ENCODE measurements at places on chromosomes 12 and 14.

DNA sequence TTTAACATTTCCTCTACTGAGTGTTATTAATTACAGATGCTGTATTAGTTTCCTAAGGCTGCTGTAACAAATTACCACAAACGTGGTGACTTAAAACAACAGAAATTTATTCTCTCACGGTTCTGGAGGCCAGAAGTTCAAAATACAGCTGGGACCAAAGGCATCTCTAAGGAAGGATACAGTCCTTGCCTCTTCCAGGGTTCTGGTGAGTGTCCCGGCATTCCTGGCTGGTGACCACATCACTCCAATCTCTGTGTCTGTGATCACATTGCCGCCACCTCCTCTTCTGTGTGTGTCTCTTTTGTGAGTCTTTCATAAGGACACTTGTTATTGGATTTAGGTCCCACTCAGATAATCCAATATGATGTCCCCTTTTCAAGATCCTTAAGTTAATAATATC lies 85.1 kb upstream of the CCDC198 start:
- H3K27ac ChIP-seq: no peak overlapping the region
- H3K4me1 ChIP-seq: no peaks in the 10 kb centered on the region
- no peak overlapping the region for H3K4me3 ChIP-seq
- H3K27me3 ChIP-seq: no peaks in the 10 kb centered on the region
- DNase-seq: no peak

DNA sequence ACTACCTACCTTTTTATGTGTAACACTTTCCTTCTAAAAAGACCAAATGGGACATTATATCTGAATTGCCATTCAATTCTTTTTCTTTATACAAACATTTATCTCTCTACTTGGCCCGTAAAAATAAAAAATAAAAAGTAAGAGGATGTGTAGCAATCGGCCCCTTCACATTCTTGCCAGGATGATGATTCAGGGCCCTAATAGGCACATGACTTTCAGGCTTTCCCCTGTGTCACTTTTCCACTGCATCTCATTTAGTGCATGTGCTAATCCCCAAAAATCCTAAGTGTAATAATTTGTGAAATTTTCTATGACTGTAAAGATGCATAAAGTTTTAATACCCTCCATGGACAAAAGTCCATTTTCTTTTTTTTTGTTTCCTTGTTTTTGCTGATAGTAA lies 23.0 kb upstream of the ATP2B1 start:
- no peak for DNase-seq
- no peak overlapping the region for H3K4me3 ChIP-seq
- peaks cover 2% of the 10 kb centered on the region for H3K36me3 ChIP-seq

- no peaks in the 10 kb centered on the region for H3K27me3 ChIP-seq
- H3K36me3 ChIP-seq: no peaks in the 10 kb centered on the region
- peaks cover 42% of the 10 kb centered on the region for H3K4me1 ChIP-seq
- peak overlapping the region; percentile 62 for H3K4me3 ChIP-seq
These were observed 113.8 kb downstream of the EGLN3 start for GRCh38 chr14:33836900-33837577.

GRCh38 chr12:127729381-127729780 lies 537.6 kb upstream of the TMEM132C start:
- no peak for DNase-seq
- H3K27ac ChIP-seq: no peak overlapping the region
- no peaks in the 10 kb centered on the region for H3K27me3 ChIP-seq
- H3K36me3 ChIP-seq: no peaks in the 10 kb centered on the region
- no peak overlapping the region for H3K4me3 ChIP-seq

DNA sequence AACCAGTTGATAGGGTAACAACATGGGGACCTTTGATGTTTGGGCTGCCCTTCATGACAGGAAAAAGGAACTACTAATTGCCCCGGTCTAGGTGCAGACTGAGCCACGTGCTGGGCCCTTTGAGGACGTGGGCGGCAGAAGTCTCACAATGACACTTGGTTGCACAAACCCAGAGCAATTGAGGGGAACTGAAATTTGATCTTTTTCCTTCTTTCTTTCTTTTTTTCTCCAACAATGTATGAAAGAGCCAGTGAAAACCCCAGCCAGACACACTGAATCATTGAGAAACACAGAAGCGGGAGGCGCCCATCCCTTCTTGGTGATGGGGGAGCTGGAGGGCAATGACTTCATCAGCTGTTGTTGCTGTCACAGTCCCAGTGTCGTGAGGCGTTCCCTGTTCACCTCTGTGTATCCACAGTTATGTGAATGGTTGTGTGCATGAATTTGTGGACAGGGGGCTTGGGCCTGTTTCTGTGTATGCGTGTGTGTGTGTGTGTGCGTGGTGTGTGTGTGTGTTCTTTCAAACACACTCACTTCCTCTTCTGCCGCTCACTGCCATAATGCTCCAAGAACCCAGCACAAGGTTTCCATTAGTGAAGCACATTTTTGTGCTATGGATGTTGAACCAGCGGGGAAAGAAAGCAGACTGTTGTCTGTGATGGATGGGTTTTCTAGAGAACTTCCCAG lies 137.5 kb upstream of the CCND2 start:
- H3K4me1 ChIP-seq: peaks cover 46% of the 10 kb centered on the region
- peaks cover 3% of the 10 kb centered on the region for H3K36me3 ChIP-seq
- peak overlapping the region; percentile 5 for H3K4me3 ChIP-seq
- peak overlapping the region; percentile 91 for H3K27ac ChIP-seq

DNA sequence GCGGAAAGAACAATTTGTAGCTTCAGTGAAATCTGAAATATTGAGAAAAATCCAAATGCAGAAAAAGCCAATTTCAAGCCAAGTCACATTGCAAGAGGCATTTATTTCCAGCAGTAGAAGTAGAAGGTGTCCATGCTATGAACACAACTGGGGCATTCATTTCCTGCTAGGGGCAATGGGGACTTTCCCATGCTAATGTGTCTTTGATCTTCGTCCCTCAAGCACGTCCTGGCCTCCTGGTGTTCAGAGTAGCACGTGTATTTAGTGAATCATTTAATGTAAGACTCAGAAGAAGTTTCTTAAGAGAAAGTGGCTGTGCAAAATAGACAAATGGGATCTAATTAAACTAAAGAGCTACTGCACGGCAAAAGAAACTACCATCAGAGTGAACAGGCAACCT lies 267.9 kb downstream of the TMEM132C start:
- H3K27ac ChIP-seq: no peak overlapping the region
- H3K27me3 ChIP-seq: no peaks in the 10 kb centered on the region
- H3K36me3 ChIP-seq: no peaks in the 10 kb centered on the region
- DNase-seq: no peak
- no peaks in the 10 kb centered on the region for H3K4me1 ChIP-seq
- no peak overlapping the region for H3K4me3 ChIP-seq

GRCh38 chr12:105445649-105446048 lies 115.2 kb downstream of the C12orf75 start:
- DNase-seq: no peak
- H3K27me3 ChIP-seq: peaks cover 19% of the 10 kb centered on the region
- no peaks in the 10 kb centered on the region for H3K36me3 ChIP-seq
- H3K27ac ChIP-seq: no peak overlapping the region
- no peaks in the 10 kb centered on the region for H3K4me1 ChIP-seq

GRCh38 chr14:30935445-30935844 lies 61.1 kb downstream of the COCH start:
- no peak overlapping the region for H3K27ac ChIP-seq
- H3K4me3 ChIP-seq: no peak overlapping the region
- H3K27me3 ChIP-seq: no peaks in the 10 kb centered on the region
- H3K4me1 ChIP-seq: no peaks in the 10 kb centered on the region
- peaks cover 22% of the 10 kb centered on the region for H3K36me3 ChIP-seq

GRCh38 chr12:104460041-104460719 lies 3.4 kb downstream of the CHST11 start:
- H3K36me3 ChIP-seq: peaks cover 18% of the 10 kb centered on the region
- no peak for DNase-seq
- peak overlapping the region; percentile 97 for H3K27ac ChIP-seq
- peaks cover 61% of the 10 kb centered on the region for H3K4me1 ChIP-seq

DNA sequence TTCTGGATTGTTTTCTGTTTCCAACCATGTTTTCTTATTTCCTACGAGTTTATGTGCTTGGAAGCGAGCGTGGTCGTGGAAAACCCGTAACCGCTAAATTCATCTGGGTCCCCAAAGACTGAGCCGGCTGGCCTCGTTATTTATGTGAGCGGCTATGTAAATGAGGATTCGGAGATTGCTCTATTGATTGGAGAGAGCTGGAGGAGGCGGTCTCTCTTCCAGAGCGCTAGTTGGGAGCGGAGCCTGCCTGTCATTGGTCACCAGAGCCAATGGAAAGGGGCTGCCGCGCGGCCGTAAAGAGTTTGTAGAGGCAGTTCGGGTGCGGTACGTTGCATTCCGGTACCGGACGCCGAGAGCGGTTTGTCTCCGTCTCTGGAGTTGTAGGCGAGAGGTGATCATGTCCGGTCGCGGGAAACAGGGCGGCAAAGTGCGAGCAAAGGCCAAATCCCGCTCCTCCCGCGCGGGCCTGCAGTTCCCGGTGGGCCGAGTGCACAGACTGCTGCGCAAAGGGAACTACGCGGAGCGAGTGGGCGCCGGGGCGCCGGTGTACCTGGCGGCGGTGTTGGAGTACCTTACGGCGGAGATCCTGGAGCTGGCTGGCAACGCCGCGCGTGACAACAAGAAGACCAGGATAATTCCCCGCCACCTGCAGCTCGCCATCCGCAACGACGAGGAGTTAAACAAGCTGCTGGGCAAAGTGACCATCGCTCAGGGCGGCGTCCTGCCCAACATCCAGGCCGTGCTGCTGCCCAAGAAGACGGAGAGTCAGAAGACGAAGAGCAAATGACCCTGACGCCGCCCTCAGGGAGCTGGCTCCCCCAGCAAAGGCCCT lies 29.0 kb downstream of the WBP11 start:
- H3K27me3 ChIP-seq: no peaks in the 10 kb centered on the region
- peak; percentile 98 for DNase-seq
- peak overlapping the region; percentile 100 for H3K4me3 ChIP-seq
- peak overlapping the region; percentile 100 for H3K27ac ChIP-seq

GRCh38 chr14:49768301-49769121 lies 558 bp downstream of the KLHDC2 start:
- peaks cover 7% of the 10 kb centered on the region for H3K36me3 ChIP-seq
- peaks cover 31% of the 10 kb centered on the region for H3K4me1 ChIP-seq
- DNase-seq: peak; percentile 92
- peak overlapping the region; percentile 96 for H3K4me3 ChIP-seq

DNA sequence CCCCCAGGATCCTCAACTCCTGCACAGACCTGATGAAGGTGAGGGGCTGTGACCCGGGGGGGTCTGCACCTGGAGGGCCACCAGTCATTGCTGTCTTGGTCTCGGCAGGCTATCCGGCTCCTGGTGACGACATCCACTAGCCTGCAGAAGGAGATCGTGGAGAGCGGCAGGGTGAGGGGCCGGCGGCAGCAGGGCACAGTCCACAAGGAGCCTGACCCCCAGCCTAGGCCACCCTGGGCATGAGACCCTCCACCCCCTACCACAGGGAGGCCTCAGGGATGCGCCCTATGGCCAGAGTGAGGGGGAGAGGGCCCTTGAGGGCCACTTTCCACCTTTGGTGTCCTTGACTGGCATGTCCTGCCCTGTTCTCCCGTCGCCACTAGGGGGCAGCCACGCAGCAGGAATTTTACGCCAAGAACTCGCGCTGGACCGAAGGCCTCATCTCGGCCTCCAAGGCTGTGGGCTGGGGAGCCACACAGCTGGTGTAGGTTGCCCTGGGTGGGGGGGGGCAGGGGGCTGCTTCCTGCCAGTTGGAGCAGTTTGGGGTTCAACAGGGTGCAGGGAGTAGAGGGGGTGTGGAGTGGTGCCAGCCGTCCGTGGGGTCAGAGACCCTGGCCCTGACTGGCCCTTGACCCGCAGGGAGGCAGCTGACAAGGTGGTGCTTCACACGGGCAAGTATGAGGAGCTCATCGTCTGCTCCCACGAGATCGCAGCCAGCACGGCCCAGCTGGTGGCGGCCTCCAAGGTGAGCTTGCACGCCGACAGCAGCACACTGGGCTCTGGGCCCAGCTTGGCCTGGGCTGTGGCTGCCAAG lies 25.0 kb downstream of the HIP1R start:
- peak; percentile 94 for DNase-seq
- no peak overlapping the region for H3K27ac ChIP-seq
- no peak overlapping the region for H3K4me3 ChIP-seq
- H3K4me1 ChIP-seq: peaks cover 2% of the 10 kb centered on the region
- no peaks in the 10 kb centered on the region for H3K27me3 ChIP-seq
- peaks cover 11% of the 10 kb centered on the region for H3K36me3 ChIP-seq

GRCh38 chr14:51079489-51079888 lies 15.4 kb downstream of the TRIM9 start:
- H3K27ac ChIP-seq: no peak overlapping the region
- H3K4me3 ChIP-seq: no peak overlapping the region
- no peaks in the 10 kb centered on the region for H3K4me1 ChIP-seq
- DNase-seq: no peak
- no peaks in the 10 kb centered on the region for H3K36me3 ChIP-seq

- H3K4me1 ChIP-seq: peaks cover 2% of the 10 kb centered on the region
- H3K27ac ChIP-seq: peak overlapping the region; percentile 69
- H3K4me3 ChIP-seq: no peak overlapping the region
- no peak for DNase-seq
- no peaks in the 10 kb centered on the region for H3K36me3 ChIP-seq
These were observed 9.0 kb downstream of the HPD start for GRCh38 chr12:121849665-121850064.
